ENCODE measurements at places on chromosomes 6 and 20.

- no peak for DNase-seq
Measured at GRCh38 chr6:21386744-21387143, 206.8 kb upstream of the SOX4 start.

GRCh38 chr20:381581-382290, 1.2 kb downstream of the TRIB3 start:
- DNase-seq: peak; percentile 45

- DNase-seq: no peak
Measured at GRCh38 chr20:37521061-37521771, at the start of gene NNAT. Gene NNAT (plus strand): TSS chr20:37521250. CDS start chr20:37521332, 82 bp downstream.

GRCh38 chr20:36246401-36246800, 10.1 kb downstream of the AAR2 start:
- no peak for DNase-seq

- no peak for DNase-seq
Measured at GRCh38 chr6:99369533-99369932, 20.1 kb upstream of the FAXC start.

- no peak for DNase-seq
Measured at GRCh38 chr6:71375676-71376075, 87.1 kb downstream of the OGFRL1 start.

GRCh38 chr6:33586108-33586640, 6.1 kb upstream of the BAK1 start:
- DNase-seq: no peak

DNA sequence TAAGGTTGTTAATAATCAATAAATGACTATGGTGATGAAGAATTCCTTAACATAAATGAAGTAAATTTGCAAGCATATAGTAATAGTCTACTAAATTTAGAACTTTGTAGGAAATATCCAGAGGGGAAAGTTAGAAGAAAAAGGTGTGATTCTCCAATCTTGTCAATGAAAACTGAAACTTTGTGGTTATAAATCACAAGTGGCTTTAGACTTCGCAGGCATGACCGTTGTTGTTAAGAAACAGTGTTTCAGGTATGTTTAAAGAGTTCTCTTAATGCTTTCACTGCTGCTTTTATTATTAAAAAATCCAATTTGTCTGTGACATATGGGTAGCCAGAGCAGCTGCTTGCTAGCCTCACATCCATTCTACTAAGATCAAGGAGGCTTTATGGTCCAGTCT, 475.6 kb upstream of the ADGRB3 start:
- DNase-seq: no peak

- no peak for DNase-seq
Measured at GRCh38 chr6:156866220-156867015, 89.2 kb downstream of the ARID1B start.

GRCh38 chr6:118525913-118526780, 21.9 kb upstream of the PLN start:
- DNase-seq: no peak
